ENCODE measurements at places on chromosomes 7 and 10. TPM values are rescaled to one million over a fixed set of nuclear protein-coding genes. Genes with fewer than 3 reads are reported as not detected.

GRCh38 chr10:68870545-68871104 lies 30.5 kb upstream of the DDX50 start:
- no peak for DNase-seq

DNA sequence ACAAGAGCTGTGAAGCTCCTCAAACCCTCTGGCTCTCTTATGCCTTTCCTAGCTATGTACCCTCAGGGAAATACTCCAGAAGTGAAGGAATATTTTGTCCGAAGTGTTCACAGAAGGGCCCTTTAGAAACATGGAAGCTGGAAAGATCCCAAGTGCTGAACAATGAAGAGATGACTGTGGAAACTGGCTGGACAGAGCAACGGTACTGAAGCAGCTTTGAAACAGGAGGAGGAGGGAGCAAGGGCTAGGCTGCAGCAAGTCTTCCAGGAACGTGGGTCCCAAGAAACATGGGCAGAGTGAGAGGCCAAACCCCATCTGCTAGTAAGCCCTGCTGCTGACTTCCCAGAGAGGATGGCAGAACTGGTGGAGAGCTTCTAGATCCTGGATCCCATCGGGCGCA lies 3.0 kb upstream of the PSAP start:
- no peak for DNase-seq

DNA sequence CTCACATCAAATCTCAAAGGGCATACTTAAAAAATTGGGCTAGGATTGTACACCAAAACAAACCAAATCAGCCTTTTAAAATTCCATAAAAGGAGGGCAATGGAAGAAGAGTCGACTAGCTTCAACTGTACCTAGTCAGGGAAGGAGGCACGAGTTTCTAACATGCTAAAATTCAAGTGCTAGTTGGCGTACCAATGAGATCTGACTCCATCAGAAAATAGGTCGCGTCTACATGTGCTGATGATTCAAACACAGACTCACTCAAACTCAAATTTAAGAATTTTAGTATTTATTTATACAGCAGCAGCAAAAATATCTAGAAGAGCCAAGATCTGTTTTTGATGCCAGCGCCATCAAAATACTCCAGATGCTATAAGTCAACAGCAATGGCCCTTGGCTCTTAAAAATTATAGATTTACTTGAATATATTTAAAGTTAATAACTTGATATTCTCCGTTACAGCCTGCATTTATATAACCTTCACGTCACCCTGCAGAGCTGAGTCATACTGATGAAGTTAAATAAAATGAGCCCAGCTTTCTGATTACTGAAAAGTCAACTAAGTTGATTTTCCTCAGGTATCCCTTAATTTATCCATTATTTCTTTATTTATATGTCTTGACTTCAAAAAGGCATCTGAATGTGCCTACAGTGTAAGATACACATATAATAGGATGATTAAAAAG lies 302.1 kb upstream of the IMMP2L start:
- DNase-seq, result no peak

GRCh38 chr7:128908750-128909624 lies 1.5 kb downstream of the KCP start:
- no peak for DNase-seq

DNA sequence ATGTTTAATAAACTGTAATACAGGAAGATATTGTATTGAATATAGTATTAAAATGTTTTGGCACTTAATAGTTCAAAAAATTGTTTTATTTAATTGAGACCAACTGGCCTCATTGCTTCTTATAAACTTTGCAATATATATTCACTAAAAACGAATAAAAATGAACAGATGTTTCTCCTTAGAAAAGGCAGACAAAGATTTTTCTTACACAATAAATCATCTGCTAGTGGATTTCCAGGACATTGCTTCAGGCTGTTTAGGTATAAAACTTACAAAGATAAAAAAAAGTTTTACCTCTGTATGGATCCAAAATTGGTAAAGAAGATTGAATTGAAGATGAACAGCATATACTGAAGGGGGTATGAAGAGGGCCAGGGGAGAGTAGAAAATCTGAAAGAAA lies 143.6 kb downstream of the AGMO start:
- DNase-seq, result no peak

DNA sequence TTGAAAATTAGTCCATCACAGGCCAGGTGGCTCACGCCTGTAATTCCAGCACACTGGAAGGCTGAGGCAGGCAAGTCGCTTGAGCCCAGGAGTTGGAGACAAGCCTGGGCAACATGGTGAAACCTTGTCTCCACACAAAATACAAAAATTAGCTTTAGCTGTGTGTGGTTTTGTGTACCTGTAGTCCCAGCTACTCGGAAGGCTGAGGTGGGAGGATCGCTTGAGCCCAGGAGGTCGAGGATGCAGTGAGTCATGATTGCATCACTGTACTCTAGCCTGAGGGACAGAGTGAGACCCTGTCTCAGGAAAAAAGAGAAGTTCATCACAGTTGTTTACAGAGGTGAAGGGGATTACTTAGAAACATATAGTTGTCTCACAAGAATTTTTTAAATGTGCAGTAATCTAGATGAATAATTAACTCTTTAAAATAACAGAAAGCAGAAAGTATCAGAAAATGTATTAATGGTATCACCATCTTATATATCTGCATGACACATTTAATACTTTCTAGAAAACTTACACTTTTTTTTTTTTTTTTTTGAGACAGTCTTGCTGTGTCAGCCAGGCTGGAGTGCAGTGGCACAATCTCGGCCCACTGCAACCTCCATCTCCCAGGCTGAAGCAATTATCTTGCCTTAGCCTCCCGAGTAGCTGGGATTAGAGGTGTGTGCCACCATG lies 8.9 kb downstream of the LCOR start:
- no peak for DNase-seq

GRCh38 chr7:34277016-34277802 lies 371.9 kb downstream of the BMPER start:
- DNase-seq, result no peak

DNA sequence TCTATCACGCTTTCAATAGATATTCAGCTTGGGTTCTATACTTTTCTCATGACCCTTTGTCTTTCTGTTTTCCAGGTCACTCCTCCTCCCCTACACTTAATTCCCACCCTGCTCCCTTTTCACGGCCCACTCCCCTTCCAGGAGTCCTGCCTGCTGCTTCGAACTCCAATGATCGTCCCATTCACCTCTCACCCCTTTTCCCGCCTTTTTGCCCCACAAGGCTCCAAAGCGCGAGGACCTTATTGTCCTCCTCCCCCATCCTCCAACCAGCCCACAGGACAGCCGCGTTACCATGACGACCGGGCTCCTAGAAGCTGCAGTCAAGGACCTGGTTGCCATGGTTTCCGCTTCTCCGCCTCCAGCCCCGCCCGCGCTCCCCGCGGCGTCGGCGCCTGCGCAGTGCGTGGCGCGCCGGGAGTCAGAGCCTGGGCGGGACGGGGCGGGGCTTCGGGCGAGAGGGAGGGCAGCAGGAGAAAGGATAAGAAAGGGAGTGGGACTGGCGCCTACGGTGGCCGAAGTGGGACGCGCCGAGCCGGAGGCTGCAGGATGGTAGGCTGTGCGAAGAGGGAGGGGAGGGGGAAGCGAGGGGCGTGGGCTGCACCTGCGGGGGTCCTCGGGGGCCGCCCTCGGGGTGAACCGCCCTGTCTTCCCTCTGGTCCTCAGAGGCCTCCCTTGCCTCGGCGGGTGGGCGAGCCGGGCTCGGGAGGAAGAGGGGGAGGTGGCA lies at the start of gene AP1S1:
Gene AP1S1 (plus strand): TSS at position 508 of the 724 bp plus-strand sequence. CDS start 39 bp downstream, at position 547.
- DNase-seq, result peak; percentile 91

- no peak for DNase-seq
Measured at GRCh38 chr10:24432478-24433416, 223.8 kb downstream of the KIAA1217 start.

DNA sequence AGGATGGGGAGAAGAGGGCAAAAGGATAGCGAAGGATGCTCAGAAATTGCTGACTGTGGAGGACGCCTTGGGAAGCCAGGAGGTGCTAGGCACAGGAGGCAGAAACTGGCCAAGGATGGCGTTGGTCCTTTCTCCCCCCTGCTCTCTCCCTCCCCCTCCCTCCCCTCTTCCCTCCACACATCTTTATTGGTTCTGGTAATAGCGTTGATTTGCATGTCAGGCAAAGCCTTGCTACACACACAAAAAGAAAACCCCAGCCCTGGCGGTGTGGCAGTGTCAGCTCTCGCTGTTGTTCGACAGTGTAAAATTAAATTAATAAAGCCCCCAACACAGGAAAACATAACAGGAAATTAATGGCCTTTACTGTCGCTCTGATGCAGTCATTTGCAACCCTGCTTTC lies 47.2 kb downstream of the PAX2 start:
- no peak for DNase-seq

DNA sequence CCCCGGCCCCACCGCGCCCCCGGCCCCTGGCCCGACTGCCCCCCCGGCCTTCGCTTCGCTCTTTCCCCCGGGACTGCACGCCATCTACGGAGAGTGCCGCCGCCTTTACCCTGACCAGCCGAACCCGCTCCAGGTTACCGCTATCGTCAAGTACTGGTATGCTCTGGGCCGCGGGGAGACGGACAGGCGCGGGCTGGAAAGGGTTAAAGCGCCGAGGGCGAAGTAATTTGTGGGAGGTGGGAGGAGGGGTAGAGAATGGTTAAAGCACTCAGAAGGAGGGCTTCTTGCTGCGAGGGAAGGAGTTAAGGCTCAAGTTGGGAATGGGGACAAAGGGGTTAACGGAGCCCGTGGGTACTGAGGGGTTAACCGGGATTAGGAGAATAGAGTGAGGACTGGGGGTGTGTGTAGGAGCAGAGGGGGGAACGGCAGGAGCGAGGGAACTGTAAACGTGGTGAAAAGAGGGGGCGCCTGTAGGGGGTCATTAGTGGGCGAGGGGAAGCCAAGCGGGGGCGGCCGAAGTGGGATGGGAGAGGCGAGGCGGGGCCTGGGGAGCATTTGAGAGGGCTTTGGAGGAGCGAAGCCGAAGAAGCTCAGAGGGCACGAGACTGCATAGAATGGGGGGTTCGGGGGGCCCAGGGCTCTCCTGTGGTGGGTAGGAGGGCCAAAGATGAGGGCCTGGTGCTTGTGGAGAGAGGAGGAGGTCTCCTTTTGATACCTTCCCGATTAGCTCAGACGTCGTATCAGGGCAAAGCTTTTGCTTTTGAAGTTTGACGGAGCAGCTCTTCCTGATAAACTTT lies 605 bp downstream of the SUFU start:
- DNase-seq, result peak; percentile 50

- peak; percentile 48 for DNase-seq
Measured at GRCh38 chr7:1193593-1194424, 33.8 kb upstream of the ZFAND2A start.

DNA sequence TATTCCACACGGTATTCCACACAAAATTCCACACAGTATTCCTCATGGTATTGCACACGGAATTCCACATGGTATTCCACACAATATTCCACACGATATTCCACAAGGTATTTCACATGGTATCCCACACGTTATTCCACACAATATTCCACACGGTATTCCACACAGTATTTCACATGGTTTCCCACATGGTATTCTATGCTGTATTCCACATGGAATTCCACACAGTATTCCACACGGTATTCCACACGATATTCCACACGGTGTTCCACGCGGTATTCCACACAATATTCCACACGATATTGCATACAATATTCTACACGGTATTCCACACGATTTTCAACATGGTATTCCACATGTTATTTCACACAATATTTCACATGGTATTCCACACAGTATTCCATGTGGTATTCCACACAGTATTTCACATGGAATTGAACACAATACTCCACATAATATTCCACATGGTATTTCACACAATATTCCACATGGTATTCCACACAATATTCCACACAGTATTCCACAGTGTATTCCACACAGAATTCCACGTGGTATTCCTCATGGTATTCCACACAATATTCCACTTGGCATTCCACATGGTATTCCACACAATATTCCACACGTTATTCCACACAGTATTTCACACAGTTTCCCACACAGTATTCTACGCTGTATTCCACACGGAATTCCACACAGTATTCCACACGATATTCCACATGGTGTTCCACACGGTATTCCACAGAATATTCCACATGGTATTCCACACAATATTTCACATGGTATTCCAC lies 136.0 kb upstream of the CHST15 start:
- DNase-seq, result no peak

DNA sequence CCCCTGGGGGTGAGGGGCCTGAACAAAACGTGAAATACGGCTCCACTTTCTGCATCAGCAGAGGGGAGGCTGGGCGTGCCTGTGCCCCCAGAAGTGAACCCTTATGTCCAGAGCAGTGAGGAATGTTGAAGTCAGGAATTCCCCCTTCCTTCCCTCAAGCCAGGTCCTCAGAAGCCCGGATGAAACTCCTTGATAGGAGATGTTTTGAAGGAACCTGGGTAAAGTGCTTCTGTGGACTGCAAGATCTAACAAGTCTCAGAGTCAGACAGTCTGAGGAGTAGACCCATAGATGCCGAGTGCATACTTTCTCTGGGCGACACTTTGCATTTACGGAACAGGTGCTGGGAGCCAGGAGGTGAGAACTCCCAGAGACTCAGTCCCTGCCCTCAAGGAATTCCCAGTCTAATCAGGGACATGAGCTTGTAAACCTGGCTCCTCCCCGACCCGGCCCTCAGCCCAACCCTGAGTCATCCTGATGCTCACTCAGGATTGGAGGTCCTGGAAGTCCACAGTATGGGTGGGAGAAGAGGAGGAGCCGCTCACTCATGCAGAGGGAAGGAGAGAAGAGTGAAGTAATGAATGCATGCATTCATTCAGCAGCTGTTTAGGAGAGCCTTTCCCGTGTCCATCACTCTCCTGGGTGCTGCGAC lies 179.5 kb upstream of the ITGB1 start:
- no peak for DNase-seq

- DNase-seq, result no peak
Measured at GRCh38 chr10:230758-231157, 95.5 kb downstream of the ZMYND11 start.

DNA sequence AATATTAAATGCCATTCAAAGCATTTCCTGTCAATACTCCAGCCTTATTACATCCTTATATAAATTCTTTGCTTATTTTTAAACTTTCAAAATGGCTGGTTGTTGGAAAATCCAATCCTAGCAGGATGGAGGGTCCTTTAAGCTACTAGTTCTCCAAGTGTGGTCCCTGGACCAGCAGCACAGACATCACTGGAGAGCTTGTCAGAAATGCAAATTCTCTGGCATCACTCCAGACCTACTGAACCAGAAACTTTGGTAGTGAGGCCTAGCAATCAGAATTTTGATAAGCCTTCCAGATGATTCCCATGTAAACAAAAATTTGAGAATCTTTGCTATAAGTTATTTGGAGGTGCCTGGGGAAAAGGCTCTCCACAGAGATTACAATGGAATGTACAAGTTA lies 43.8 kb downstream of the CALCR start:
- no peak for DNase-seq

- DNase-seq, result no peak
Measured at GRCh38 chr7:83280671-83281070, 118.0 kb upstream of the PCLO start.

GRCh38 chr7:76211216-76211615 lies 9.5 kb downstream of the SRRM3 start:
- DNase-seq, result no peak

Gene RBP4
- total RNA-seq, result not detected

Gene TMEM176A
- total RNA-seq, result not detected

Gene OR13A1
- total RNA-seq, result not detected

Gene CHST3
- 0.16 TPM for total RNA-seq

Gene ZSCAN25
- total RNA-seq, result 30.7 TPM

Gene PON1
- total RNA-seq, result not detected

Gene AKR1C8
- 0.58 TPM for total RNA-seq

Gene C10orf105
- 0.45 TPM for total RNA-seq

Gene STOX1
- 0.25 TPM for total RNA-seq

Gene GPR26
- total RNA-seq, result not detected

Gene KLF6
- 126 TPM for total RNA-seq

Gene CFAP46
- total RNA-seq, result 0.45 TPM

Measured in activated naive CD4-positive, alpha-beta T cell treated with anti-CD3 and anti-CD28 coated beads, Interleukin-2, amount 50 U/mL, for 72 hours (primary cell).